ENCODE measurements at places on chromosomes 1 and 21.
A peak's percentile ranks its signal among the peaks of the same experiment; 100 is the strongest.

DNA sequence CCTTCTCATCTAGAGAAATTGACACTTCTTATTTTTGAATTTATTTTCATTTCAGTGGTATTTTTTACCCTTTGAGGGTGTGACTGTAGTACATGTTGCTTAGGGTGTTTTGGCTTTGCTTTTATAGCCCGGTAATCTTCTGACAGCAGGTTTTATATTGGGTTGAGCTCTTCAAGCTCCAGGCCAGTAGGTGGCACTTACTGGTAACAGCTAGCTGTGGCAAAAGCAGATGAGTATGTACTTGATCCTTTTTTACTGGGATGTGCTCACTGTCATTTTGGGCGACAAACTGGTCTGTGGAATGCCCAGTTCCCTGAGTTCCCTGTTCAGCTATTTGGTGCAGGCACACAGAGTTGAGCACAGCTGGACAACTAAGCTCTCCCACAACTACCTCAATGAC lies 916.2 kb upstream of the B3GALT2 start:
- no peak for DNase-seq

DNA sequence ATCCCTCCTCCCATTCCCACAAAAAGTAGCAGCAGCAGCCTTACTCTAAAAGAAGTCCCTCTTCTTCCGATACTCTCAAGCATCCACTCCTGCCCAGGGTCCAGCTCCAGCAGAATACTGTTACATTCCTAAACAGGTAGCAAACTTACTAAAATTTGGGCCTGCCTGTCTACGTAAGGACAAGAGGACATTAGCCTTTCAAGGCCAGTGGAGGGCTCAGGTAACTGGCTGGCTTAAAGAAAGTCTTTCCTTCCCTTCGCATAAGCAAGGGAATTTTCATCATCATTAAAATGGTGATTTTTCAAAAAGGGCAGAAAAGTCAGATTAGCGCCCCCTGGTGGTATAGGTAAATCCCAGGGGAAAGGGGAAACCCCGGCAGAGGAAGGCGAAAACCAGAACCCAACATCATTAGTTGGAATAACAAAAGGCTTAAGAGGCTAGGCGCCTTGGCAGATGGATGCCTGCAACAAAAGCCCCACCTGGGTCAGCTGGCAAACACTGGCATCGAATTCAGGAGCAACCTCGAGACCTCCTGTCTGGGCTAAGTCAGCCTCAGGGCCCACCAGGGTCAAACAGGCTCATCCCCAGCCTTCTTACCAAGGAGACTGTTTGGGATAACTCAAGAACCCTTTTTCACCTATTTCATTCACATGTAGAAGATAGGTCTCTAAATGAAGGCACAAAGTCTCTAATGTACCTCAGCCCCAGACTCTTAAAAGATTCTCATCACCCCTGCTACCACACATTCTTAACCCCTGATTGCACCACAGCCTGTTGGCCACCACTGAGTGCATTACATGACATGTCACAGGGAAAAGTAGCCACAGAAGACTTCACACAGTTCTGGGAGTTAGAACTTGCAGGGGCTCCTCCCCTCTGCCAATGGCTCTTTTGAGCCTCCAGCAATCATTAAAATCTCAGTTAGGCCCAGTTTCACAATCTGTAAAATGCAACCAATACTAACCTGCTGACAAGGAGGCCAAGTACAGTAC lies 36.7 kb downstream of the ERI3 start:
- peak; percentile 54 for DNase-seq

- no peak for DNase-seq
Measured at GRCh38 chr1:240391660-240392260, 220.2 kb downstream of the GREM2 start.

- DNase-seq, result no peak
Measured at GRCh38 chr1:63005812-63006211, 221.9 kb downstream of the ATG4C start.

DNA sequence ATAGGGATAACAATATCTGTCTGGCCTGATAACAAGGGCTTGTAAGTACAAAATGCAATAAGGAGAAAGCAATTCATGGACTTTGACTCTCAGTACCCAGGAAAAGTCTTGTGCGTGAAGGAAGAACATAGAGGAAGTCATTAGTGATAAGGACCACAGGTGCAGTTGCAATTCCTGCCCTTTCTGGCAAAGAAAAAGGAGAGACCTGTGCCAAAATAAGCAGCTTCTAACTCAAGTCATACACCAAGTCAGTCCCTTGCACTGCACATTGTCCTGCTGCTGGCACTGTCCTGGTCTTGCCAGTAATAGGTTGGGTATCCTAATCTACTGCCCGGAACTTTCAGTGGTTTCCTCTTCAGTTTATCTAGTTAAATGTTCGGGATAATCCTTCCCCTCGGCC lies 14.8 kb upstream of the SOD1 start:
- no peak for DNase-seq

DNA sequence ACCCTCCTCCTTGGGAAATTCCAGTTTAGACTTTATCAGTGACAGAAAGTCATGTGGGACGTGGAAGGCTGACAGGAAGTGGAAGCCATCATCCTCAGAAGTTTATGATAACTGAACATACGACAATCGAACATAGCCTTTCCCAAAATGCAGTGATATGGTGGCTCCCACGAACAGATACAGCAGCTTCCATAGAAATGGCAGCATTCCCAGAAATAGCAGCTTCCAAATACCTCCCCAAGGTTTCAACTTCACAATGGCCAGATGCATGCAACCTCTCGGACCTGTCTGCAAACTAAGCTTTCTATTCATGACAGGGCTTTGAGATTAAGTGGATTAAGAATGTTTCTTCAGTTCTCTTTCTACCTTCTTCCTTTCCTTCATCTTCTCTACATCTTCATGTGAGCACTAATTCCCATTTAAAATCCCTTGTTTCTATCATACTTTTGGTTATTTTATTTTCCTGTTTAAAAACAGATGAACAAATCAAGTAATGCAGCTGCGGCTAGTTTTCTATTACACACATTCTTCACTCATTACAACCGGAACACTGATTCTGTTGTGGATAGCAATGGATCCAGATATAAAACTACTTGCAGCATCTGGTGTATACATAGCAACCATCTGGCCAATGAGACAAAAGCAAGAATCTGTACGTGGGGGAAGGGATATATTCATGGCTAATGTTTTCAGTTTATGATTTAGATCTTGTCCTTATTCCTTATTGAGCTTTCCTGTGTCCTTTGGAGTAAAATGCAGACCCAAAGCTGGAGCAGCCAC lies 304.8 kb downstream of the BRINP3 start:
- DNase-seq, result no peak

GRCh38 chr1:221397606-221398005 lies 344.3 kb downstream of the DUSP10 start:
- no peak for DNase-seq

Data from liver (tissue), 10 donors.